ENCODE measurements at places on chromosomes 3 and 15. TPM values are rescaled to one million over a fixed set of nuclear protein-coding genes. Genes with fewer than 3 reads are reported as not detected.

CGNL1 gene
- 3.3 TPM for total RNA-seq

CMTM8 gene
- total RNA-seq, result 0.53 TPM

TMEM40 gene
- not detected for total RNA-seq

RETNLB gene
- total RNA-seq, result not detected

MUC20 gene
- total RNA-seq, result 0.50 TPM

PARP6 gene
- 15.5 TPM for total RNA-seq

TGM4 gene
- total RNA-seq, result not detected

RHCG gene
- 0.13 TPM for total RNA-seq

All from aortic smooth muscle cell (primary cell).